Activated naive CD4-positive, alpha-beta T cell treated with anti-CD3 and anti-CD28 coated beads, Interleukin-2, amount 10 ng/mL, durations not matched to agents 5 hours and 36 hours (primary cell): ENCODE measurements at places on chromosomes 4 and X. TPM values are rescaled to one million over a fixed set of nuclear protein-coding genes. Genes with fewer than 3 reads are reported as not detected.

The FGF5 gene
- total RNA-seq: not detected

The PF4V1 gene
- not detected for total RNA-seq

The RCHY1 gene
- 27.5 TPM for total RNA-seq

The QDPR gene
- total RNA-seq: 26.3 TPM

The TEX13C gene
- not detected for total RNA-seq

The TLL1 gene
- total RNA-seq: not detected

The MAGED4 gene
- 0.28 TPM for total RNA-seq

The HELT gene
- not detected for total RNA-seq

The UBE2A gene
- total RNA-seq: 61.4 TPM

The HSD17B11 gene
- total RNA-seq: 42.5 TPM

The OTUD6A gene
- total RNA-seq: not detected

The MMRN1 gene
- total RNA-seq: 0.96 TPM

The LRPAP1 gene
- 57.7 TPM for total RNA-seq

The ARMCX2 gene
- 3.1 TPM for total RNA-seq

The RPS6KA6 gene
- total RNA-seq: not detected

The STATH gene
- not detected for total RNA-seq

The ALB gene
- total RNA-seq: not detected

The SPATA4 gene
- total RNA-seq: not detected

The FMR1NB gene
- total RNA-seq: not detected

The MAGED4B gene
- total RNA-seq: 0.34 TPM

The CXCL11 gene
- not detected for total RNA-seq

The SMPX gene
- not detected for total RNA-seq

The MAGEB17 gene
- not detected for total RNA-seq

The XAGE2 gene
- not detected for total RNA-seq

The SATL1 gene
- total RNA-seq: not detected

The NCAPG gene
- total RNA-seq: 62.7 TPM

The PABPC1L2B gene
- total RNA-seq: not detected

The CYLC1 gene
- total RNA-seq: not detected

The WWC2 gene
- 0.81 TPM for total RNA-seq

The HOPX gene
- 40.7 TPM for total RNA-seq

The CYBB gene
- total RNA-seq: 0.08 TPM

The STOX2 gene
- not detected for total RNA-seq

The RAB39B gene
- total RNA-seq: 7.6 TPM

The GLRB gene
- not detected for total RNA-seq
